Diencephalon (tissue), 1 donor: ENCODE measurements at places on chromosomes 16 and 17. TPM values are rescaled to one million over a fixed set of nuclear protein-coding genes. Genes with fewer than 3 reads are reported as not detected.

MILR1 gene
- 3.7 TPM for total RNA-seq

RAD51C gene
- 37.8 TPM for total RNA-seq

TBC1D3K gene
- not detected for total RNA-seq

ABCC12 gene
- 0.46 TPM for total RNA-seq

GCGR gene
- total RNA-seq: not detected

CRYBA1 gene
- not detected for total RNA-seq

INTS2 gene
- 27.7 TPM for total RNA-seq

WFIKKN1 gene
- total RNA-seq: 0.46 TPM

SLFN12L gene
- total RNA-seq: 0.46 TPM

PDILT gene
- total RNA-seq: not detected

SGCA gene
- not detected for total RNA-seq

HOXB5 gene
- total RNA-seq: not detected

LMF1 gene
- 13.4 TPM for total RNA-seq

C16orf89 gene
- 2.3 TPM for total RNA-seq

MIF4GD gene
- total RNA-seq: 8.3 TPM

MEIOC gene
- total RNA-seq: not detected

DNAI2 gene
- 0.92 TPM for total RNA-seq

TBC1D3G gene
- not detected for total RNA-seq

NGFR gene
- 6.5 TPM for total RNA-seq

LAT gene
- 0.69 TPM for total RNA-seq

NKD1 gene
- total RNA-seq: 10.6 TPM

CHST5 gene
- 0.92 TPM for total RNA-seq

NPIPB8 gene
- total RNA-seq: not detected

ZNF594 gene
- total RNA-seq: 27.7 TPM

CEP295NL gene
- total RNA-seq: 1.4 TPM

AKAP1 gene
- total RNA-seq: 29.8 TPM

C17orf50 gene
- not detected for total RNA-seq

CDR2 gene
- 21.7 TPM for total RNA-seq

TEKT5 gene
- total RNA-seq: 1.2 TPM

MGAT5B gene
- total RNA-seq: 29.8 TPM

CBX8 gene
- total RNA-seq: 9.9 TPM

GRAPL gene
- 0.92 TPM for total RNA-seq

SNAI3 gene
- total RNA-seq: not detected

GPRC5C gene
- total RNA-seq: 9.9 TPM

LYRM1 gene
- total RNA-seq: 46.8 TPM

KCNJ16 gene
- 53.1 TPM for total RNA-seq

SLC13A2 gene
- total RNA-seq: not detected

RILP gene
- 5.3 TPM for total RNA-seq

RRN3 gene
- 49.4 TPM for total RNA-seq

BAHCC1 gene
- total RNA-seq: 10.6 TPM

P2RX5 gene
- 13.4 TPM for total RNA-seq

ELMO3 gene
- total RNA-seq: 0.69 TPM

RMI2 gene
- 4.6 TPM for total RNA-seq

PRSS53 gene
- total RNA-seq: 2.5 TPM

PLK1 gene
- total RNA-seq: 5.1 TPM

JMJD6 gene
- 19.1 TPM for total RNA-seq

RND2 gene
- 28.4 TPM for total RNA-seq

FAM171A2 gene
- total RNA-seq: 51.4 TPM

PIRT gene
- total RNA-seq: 5.3 TPM

PGAP6 gene
- total RNA-seq: 32.3 TPM

SP6 gene
- 0.23 TPM for total RNA-seq

DNAAF1 gene
- 6.5 TPM for total RNA-seq

BRD7 gene
- 55.8 TPM for total RNA-seq

ALDOC gene
- 249 TPM for total RNA-seq

WWP2 gene
- total RNA-seq: 31.4 TPM

KRT27 gene
- not detected for total RNA-seq

CD300LB gene
- not detected for total RNA-seq

TLCD2 gene
- 0.92 TPM for total RNA-seq

TEKT1 gene
- total RNA-seq: 9.5 TPM

TBC1D3H gene
- total RNA-seq: not detected
